CD4-positive, alpha-beta T cell treated with Interleukin-6 at 100 ng/mL for 8 hours (primary cell): ENCODE measurements at places on chromosomes 2 and 18.

- no peak for DNase-seq
Measured at GRCh38 chr18:9507565-9508088, 32.3 kb downstream of the RALBP1 start.

DNA sequence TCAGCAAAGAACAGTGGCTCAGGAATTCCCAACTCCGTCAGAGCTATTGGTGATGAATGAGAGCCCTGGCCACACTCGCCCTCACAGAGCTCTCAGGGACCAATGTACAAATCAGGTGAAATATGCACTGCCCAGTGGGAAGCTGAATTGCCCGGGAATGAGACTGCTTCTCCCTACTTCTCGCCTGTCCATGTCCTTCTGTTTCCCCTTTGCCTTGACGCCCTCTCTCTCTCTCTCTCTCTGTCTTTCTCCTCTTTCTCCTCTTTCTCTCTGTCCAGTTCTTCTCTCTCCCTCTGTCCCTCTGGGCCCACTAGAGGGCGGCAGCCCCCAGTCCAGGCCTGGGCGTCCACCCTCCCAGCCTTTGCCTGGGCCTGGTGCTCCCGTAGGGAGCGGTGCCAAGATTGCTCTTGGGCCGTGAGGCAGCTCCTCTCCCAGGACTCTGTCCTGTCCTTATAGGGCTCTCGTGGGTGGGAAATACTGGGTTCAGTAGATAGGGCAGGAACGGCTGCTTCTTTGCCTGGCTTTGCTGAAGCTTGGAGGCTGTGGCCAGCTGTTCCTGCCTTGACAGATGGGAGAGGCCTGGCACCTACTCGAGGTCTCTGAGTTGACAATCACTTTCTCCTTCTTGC, 28.4 kb upstream of the PUM2 start:
- no peak for DNase-seq

DNA sequence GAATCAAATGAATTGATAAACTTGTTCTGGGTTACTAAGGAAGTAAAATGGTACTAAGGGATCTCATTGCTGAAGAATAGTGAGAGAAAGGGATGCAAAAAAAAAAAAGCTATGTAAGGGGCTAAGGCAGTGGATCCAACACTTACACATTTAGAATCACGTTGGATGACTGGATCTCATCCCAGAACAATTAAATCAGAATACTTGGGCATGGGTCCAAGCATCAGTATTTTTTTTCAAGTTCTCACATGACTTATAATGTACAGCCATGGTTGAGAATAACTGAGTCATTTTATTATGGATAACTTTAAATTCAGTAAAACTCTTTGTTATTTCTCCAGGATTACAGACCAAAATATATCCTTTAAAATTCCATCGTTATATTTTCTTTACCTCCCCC, 8.5 kb downstream of the DSC1 start:
- no peak for DNase-seq

DNA sequence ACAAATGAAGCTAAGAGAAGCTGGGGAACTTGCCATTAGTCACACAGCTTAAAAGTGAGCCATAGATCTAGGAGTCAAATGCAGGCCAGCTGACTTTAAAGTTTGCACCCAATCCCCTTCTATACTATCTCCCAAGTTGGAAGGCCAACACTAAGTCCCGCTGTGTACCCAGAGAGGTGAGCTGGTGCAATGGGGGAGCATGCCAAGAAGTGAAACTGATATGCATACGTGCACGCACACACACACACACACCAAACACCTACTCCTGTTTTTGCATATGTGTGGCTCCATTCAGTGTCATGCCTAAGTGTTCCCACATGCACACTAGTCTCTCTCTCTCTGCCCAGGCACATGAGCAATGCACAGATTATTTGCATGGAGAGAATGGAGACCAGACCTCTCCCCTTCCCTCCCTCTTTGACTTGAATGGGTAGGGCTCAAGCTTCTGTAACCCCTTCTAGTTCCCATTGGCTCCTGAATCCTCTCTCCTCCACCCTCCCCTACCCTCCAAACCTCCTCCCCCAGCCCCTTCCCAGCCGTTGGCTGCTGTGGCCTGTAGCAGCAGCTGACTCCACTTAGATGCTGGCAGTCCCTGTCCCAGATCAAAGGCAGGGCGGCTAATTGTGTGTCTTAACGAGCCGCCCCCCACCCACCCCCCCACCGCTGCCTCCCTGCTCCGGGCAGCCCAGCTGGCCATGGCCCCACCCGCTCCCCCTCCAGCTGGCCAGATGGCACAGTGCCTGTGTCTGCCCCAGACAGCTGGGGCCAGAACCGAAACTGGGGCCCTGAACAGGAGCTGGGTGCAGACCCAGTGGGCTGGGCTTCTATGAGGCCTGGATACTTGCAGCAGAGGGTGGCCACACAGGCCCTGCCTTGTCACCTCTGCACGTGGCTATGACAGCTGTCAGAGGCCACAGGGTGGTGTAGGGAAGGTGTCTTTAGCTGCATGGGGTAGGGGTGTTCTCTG, 5.6 kb downstream of the WNT10A start:
- no peak for DNase-seq

DNA sequence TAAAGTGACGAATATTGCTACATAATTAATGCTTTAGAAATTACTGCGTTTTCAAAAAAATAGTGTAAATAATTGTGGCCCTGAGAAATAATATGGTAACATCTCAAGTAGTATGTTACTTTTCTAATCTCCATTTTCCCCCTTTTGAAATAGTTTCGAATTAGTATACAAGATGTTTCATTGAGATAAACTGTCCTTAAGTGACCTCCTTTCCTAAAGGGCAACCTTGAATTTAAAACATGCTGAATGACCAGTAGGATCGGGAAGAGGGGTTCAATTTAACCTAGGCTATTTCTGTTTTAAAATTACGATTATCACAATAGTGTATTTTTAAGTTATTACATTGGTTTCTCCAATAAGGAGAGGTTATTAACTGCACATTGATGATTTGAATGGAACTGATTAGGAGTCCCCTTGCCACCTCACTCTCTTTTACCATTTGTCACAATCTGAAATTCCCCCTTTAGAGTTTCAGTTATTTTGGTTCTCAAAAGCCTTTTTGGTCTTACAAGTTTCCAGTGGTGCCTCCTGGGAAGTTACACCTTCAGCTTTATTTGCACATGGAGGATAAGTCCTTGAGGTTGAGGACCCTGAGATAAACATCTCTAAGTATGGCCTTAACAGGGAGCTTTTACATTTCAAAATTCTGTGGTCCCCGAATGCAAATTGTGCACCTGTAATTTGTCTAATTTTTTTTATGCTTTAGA, 2.3 kb downstream of the ACTR3 start:
- DNase-seq = no peak

GRCh38 chr2:240323601-240324291, 111.7 kb upstream of the GPC1 start:
- no peak for DNase-seq
